ENCODE measurements at places on chromosomes 16 and 17.
A peak's percentile ranks its signal among the peaks of the same experiment; 100 is the strongest.

- peak; percentile 81 for DNase-seq
Observed at GRCh38 chr16:88810912-88811768, 588 bp downstream of the APRT start.

DNA sequence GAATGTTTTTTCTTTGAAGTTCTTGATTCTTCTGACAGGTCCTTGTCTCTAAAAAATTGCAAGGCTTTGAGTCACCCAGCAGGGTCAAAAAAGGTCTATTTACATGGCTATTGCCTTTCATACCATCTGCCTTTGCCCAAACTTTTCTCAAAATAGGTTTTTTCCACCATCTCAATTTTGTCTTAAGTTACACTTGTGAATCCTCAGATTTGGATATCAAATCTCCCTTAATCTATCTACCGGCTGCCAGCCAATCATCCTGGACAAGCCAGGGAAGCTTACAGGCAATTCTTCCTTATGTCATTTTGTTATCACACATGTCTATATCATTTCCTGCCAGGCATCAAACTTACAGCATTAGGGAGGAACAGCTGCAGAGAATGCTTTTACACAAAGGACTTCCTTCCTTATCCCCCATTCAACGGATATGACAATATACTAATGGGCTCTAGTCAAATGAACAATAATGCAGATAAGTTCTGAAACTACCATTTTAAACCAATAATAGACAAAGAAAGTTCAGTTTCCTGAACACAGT is 104.1 kb upstream of the CORO6 start:
- no peak for DNase-seq

DNA sequence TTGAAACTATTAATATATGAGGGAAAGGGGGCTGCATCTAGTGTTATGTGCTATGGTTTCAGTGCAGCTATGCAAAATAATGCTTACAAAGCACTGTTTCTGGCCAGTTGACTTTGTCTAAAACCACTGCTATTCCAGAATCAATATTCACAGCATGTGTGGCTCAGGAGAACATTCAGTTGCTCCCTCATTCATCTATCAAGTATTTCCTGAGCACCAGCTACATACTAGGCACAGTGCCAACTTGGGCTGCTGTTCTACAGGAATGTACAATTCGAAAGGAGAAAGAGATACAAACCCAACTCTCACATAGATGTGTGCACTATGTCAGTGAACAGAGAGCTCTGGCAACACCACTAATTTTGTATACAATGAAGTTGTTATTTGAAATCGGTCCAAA is 183.0 kb downstream of the PHKB start:
- DNase-seq: no peak

DNA sequence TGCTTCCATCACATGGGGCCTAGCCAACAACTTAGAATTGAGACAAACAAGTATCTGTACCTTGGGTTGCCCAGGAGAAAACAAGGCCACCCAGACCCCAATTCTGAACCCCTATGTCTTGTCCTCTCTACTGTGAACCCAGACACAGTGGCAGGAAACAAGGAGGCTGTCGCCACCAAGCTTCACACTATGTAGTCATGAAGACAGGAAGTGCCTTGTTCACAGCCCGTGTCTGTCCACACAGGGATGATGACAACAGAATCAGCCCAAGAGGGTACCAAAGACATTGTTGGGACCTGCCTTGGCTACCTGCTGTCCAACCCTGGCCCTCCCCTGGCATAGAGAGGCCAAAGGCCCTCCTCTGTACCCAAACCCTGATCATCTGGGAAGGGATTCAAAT is 84.8 kb downstream of the CDYL2 start:
- DNase-seq: no peak

- DNase-seq: no peak
Observed at GRCh38 chr17:81518113-81518784, 5.7 kb upstream of the ACTG1 start.

DNA sequence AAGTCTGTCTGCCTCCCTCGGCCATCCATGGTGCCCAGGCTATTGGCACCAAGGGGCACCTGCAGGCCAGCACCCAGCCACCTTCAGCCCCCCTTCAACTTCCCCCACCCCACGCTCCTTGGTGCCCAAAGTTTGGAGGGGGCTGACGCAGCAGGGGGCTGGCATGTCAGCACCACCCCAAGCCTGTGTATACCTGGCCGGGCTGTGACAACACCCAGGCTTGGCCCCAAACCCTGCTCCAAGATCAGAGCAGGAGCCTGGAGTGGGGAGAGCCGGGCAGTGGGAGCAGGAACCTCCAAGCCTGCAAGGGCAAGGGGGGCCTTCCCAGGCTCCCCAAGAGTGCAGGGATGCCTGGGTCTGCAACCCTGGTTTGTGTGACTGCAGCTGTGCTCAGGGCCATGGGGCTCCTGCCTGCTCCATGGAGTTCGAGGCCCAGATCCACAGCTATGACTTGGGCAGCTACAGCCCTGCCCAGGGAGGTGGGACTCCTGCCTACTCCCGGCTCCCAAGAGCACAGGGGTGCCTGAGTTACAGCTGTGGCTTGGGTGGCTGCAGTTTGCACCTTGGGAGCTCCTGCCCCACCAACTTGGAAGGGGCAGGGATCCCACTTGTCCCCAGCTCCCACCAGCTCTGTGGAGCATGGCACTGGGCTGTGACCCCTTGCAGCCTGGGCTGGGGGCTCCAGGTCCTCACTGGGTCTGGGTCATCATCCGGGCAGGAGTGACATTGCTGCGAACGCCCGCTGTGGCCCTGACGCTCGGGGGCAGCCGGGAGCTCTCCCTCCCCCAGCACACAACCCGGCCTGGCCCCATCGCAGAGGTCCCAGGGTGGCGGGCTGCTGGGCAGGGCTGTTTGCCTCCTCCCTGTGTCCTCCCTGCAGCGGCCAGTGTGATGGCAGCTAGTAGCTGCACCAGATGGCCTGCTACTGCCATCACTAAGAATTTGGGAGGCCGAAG is 175.5 kb upstream of the SDK2 start:
- no peak for DNase-seq

DNA sequence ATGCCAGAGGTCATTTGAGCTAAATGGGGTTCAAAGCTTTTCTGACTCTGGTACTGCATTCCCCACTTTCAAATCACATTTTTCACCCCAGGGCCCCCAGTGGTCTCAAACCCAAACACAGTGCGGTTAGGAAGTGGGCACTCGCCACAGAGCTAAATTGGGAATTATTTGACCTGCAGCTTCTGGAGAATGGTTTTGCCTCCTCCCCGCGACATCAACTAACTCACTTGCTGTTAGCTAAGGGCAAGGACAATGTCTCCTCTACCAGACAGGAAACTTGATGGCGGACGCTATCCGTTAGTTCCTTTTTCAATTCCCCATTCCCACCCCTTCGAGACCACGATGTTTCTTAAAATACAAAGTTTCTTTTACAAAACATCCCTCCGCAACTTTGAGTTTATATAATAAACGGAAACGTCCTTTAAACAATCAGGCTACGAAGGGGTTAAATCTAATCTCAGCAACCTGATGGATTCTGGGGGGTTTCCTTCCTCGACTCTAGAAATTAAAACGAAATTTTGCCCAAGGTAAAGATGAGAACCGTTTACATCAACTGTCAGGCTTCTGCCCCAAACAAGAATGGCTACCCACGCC is 500 bp upstream of the KAT7 start:
- DNase-seq: no peak
